ENCODE measurements at places on chromosomes 16 and 17. TPM values are rescaled to one million over a fixed set of nuclear protein-coding genes. Genes with fewer than 3 reads are reported as not detected.

Gene PRM3
- total RNA-seq: not detected

GRCh38 chr17:2040942-2041560 is 771 bp upstream of the OVCA2 start:
- peaks cover 60% of the 10 kb centered on the region for H3K36me3 ChIP-seq
- peak overlapping the region; percentile 86 for H3K4me3 ChIP-seq
- no peaks in the 10 kb centered on the region for H3K27me3 ChIP-seq
- no peak for DNase-seq

- H3K27me3 ChIP-seq: no peaks in the 10 kb centered on the region
- no peak overlapping the region for H3K4me3 ChIP-seq
- no peak for DNase-seq
- H3K4me1 ChIP-seq: no peaks in the 10 kb centered on the region
Measured at GRCh38 chr17:59545942-59546341, 19.5 kb upstream of the DHX40 start.

GRCh38 chr17:61209106-61209439 is 190.6 kb upstream of the TBX2 start:
- no peaks in the 10 kb centered on the region for H3K4me1 ChIP-seq
- no peak overlapping the region for H3K4me3 ChIP-seq
- DNase-seq: no peak
- H3K27ac ChIP-seq: no peak overlapping the region
- no peaks in the 10 kb centered on the region for H3K36me3 ChIP-seq

GRCh38 chr17:81018044-81018802 is 16.7 kb upstream of the BAIAP2 start:
- no peaks in the 10 kb centered on the region for H3K36me3 ChIP-seq
- no peaks in the 10 kb centered on the region for H3K27me3 ChIP-seq
- H3K4me3 ChIP-seq: peak overlapping the region; percentile 74
- no peak for DNase-seq

- H3K4me3 ChIP-seq: no peak overlapping the region
- DNase-seq: no peak
- H3K27ac ChIP-seq: no peak overlapping the region
- no peaks in the 10 kb centered on the region for H3K27me3 ChIP-seq
Measured at GRCh38 chr16:24152826-24153225, 103.3 kb upstream of the CACNG3 start.

Gene KRTAP4-4
- total RNA-seq: not detected

DNA sequence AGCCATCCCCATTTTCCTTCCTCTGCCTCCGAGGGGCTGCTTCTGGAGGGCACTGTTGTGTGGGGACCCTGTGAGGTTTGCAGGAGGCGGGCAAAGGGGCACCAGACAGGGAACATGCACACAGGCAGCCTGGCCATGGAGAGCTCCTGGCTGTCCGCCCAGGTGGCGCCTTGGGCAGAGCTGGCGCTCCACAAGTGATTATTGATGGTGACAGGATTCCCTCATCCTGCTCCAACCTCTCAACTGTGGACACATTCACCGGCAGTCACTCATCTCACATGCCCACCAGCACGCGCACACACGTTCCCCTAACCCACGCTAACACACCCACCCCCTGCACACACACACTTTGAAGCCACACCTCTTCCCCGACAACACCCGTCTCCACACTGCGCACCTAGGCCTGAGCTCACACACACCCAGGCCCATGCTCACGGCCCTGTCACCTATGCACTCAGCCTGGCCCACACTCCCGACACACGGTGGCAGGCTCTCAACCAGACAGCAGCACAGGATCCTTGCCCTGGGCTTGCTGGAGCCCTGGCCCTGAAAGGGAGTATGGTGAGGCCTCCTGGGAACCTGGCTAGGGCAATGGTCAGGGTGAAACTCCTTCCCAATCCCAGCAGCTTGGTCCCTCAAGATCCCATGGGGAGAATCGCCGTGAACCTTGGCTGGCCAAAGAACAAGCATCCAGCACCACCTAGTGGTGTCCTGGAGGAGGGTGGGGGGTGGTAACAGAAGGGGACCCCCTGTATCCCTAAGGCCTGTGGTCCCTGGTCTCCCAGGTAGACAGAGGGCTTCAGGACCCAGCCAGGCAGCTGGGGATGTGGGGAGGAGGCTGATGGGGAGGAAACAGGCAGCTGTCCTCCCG is 3.6 kb downstream of the PNMT start:
- no peak for DNase-seq
- no peaks in the 10 kb centered on the region for H3K27me3 ChIP-seq
- H3K4me3 ChIP-seq: no peak overlapping the region
- H3K36me3 ChIP-seq: no peaks in the 10 kb centered on the region

Gene LGALS9B
- total RNA-seq: not detected

Gene BANP
- 75.6 TPM for total RNA-seq

Gene PYY
- not detected for total RNA-seq

Gene LIMD2
- 577 TPM for total RNA-seq

Gene KRTAP3-2
- total RNA-seq: not detected

Data from naive thymus-derived CD4-positive, alpha-beta T cell (primary cell).